ENCODE measurements at places on chromosomes 4 and X.
A peak's percentile ranks its signal among the peaks of the same experiment; 100 is the strongest.

- DNase-seq: no peak
These were observed 401.8 kb downstream of the RAPGEF2 start for GRCh38 chr4:159504684-159505083.

DNA sequence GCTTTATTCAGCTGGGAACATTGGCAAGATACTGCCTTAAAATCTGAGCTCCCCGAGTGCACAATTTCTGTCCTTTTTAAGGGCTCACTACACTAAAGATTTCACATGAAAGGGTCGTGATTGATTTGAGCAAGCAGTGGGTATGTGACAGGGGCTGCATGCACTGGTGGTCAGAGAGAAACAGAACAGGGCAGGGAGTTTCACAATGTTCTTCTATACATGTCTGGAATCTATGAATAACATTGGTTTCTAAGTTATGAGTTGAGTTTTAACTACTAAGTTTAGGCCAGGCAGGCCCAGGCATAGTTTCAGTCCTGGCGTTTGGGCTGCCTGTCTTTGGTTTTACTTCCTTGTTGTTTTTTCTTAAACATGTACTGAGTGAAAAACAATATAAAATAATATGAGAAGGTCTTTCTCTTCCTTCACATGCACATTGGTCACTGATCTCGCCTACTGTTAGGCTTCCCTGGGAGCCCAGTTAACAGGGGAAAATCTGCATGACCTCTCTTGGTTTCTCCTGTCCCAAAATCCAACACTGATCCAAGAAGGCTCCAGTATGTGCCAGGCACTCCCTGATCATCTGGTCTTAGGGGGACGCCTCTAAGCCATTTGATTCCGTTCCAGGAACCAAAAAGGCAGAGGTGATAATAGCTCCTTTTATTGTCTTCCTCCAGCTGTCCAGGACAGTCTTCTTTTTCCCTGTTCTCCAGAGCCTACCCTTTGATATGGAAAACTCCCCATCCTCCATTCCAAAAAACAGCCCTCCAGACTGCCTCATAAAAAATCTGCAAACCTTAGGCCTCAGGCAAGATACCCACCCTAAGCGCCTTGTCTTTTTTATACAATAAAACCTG, at the start of gene UGT2B17:
Gene UGT2B17, minus strand, starts transcription at position 51 of the 854 bp plus-strand sequence. CDS start 7,838 bp downstream, outside the sequence.
- no peak for DNase-seq

- no peak for DNase-seq
These were observed 113.2 kb upstream of the GIMD1 start for GRCh38 chr4:106481801-106482200.

DNA sequence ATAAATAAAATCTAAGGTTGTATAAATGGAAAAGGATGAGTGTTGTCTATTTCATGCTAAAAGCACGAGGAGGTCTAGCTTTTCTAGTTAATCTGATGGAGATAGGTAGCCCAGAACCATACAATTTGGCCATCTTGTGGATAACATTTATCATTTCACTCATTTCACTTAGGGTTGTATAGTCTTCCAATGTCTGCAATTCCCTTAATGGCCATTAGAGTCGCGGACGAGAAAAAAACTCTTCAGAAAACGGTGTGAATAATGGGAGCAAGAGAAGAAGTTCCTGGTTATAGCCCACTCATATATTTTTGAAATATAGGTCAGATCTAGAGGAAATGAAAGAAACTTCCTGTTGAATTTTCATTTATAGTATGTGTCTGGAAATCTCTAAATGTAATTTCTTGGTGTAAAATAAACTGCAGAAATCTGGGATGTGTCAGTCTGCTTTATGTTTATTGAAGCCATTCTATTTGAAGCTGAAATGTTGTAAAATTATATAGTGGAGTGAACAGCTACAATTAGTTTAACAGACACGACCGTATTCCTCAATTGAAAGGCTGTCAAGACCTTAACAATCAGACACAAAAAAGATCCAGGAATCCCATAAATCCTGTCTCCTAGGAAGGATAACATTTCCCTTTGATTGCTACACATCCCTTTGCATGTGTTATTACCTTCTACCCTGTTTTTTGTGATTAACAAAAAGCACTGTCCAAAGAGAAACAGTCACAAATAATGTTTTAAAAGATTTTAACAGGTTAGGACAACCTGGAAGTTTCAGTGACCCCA, 47.7 kb upstream of the MGST2 start:
- no peak for DNase-seq

DNA sequence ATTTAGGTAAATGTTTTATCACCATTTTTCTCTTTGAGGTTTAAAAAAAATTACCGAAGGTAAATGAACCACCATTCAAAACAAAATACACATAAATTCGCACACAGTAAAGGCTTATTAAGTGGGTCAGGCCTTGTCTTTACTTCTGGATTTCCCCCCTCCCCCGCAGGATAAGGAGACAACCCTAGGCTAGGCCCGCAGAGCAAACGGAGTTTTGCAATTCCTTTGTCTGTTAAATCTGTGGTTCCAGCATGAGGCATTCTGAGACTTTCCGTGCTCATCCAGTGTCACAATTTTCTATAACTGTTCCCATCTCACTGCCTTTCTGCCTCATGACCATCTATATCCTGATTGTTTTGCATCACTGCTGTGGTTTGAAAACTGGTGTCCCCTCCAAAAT, 307.4 kb downstream of the DCHS2 start:
- DNase-seq: no peak

DNA sequence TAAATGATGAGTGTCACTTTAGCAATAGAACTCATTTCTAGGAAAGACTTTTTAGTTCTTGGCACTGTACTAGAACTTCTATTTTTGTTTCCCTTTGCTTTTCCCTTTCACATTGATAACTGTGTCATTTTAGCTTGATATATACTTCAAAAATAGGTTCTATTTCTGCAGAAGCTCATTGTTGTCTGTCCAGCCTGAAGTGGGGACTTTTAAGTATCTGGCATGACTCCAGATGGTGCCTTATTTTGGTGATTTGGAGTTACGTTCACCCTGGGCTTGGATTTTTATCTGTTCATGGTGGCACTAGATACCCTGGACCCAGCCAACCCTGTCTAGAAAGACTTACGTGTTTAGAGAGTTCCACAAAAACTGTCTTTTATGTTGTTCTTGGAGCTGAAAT, 3.4 kb downstream of the ABHD18 start:
- DNase-seq: no peak

DNA sequence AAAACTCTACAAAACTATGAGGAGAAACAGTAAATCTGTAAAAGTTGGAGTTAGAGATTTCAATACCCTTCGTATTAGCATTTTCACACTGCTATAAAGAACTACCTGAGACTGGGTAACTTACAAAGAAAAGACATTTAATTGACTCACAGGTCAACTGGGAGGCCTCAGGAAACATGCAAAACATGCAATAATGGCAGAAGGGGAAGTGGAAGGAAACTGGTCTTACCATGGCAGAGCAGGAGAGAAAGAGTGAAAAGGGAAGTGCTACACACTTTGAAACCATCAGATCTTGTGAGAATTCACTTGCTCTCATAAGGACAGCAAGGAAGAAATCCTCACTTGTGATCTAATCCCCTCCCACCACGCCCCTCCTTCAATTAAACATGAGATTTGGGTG, 949.9 kb downstream of the TECRL start:
- DNase-seq: no peak

DNA sequence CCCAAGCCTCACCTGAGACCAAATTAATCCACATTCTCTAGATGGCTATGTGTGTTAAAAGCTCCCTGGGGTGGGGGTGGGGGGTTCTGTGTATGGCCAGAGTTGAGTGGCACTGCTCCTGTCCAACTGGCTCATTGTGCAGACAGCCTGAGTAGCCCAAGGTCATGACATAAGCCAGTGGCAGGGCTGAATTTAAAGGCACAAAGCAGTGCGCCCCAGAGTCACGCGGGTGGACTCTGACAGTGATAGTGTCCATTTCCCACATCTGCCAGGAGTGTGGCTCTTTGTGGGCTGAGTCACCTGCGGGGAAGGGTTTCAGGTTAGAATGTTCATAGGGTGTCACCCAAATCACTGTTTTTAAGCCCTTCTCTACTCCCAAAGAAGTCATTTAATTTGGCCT, 45.4 kb downstream of the SCD5 start:
- DNase-seq: no peak

DNA sequence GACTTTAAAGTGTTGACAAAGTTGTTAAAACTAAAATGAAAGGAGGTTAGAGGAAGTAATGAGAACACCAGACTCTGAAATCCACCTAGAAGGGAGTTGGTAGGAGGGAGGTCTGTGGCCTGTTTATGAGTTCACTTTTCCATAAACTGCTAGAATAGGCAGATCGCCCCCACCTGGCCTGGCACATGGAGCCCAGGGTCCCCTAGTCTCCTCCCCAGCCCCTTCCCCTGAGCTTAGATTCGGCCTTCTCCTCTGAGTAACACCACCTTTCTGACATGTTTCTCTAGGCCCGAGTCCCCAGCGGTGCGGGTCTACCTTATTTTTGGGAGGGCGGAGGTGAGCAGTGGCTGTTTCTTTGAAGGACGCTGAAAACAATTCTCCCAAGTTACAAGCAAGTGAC, 54.5 kb upstream of the FAT1 start:
- no peak for DNase-seq

DNA sequence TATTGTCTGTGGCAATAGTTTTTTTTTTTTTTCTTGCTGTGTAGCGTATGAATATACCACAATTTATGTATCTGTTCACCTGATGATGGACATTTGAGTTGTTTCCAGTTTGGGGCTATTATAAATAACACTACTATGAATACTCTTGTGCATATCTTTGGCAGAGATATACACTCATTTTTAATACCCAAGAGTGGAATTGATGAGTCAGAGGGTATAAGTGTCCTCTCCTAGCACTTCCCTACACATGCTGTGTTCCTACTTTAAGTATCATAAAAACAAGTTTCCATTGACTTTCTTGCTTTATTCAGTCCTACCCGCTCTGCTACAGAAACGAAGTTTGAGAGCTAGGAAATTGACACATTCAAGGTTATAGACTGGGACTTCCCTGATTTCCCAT, 39.8 kb downstream of the XIAP start:
- no peak for DNase-seq

DNA sequence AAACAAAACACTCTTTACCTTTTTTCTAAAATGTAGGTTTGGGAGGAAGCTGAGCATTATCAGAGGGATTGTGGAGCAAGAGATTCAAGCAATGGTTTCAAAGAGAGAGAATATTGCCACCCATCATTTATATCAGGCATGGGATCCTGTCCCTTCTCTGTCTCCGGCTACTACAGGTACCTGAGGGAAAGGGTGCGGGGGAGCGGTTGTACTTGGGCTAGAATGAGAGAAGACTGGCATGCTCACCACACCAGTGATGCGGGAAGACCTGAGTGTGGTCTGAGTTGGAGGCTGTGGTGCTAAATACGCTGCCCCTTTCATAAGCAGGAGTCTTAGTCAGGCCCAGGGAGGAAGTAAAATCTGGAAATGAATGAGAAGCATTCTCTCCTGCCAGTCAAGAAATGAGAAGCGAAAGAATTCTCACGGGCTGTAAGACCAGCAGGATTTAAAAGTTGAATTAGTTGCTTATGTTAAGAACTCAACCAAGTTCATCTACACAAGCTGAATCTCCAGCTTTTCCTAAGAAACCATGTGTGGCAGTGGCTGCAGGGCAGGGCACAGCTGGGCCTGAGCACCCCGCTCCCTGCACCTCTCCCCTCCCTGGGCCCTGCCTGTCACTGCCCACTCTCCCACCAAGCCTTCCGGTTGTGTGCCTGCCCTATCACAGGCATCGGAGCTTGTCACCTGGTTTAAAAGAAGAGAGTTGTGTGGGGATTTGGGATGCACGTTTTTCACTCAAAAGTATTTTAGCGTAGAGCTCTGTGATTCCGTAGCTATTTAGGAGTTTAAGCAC, 24.8 kb upstream of the MSANTD1 start:
- DNase-seq: peak; percentile 14

DNA sequence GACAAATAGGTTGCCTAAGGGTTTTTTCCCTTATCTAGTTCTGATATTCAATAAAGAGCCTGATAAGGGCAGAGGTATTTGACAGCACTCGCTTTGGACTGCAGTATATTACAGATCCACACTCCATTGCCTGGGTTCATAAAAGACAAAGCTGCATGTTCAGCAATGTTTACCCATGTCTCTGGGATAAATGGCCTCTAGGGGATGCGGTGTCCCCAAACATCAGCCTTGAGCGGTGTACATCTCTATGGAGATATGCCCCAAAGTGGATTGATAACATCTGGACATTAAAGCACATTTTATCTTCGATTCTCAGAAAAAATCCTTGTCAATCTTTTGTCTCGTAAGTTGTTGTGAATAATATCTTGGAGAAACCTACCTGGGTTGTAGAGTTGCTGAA, 660.8 kb upstream of the AADAT start:
- no peak for DNase-seq

- no peak for DNase-seq
These were observed 208.8 kb upstream of the VEGFC start for GRCh38 chr4:177001271-177002175.

DNA sequence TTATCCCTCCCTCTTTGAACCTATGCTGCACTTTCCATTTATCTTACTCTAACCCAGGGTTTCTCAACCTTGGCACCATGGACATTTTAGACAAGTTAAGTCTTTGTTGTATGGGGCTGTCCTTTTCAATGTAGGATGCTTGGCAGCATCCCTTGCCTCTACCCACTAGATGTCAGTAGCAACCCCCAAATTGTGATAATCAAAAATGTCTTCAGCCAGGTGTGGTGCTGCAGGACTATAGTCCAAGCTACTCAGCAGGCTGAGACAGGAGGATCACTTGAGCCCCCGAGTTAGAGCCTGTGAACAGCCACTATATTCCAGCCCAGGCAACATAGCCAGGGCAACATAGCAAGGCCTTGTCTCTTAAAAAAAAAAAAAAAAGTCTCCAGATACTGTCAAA, 7.0 kb downstream of the LRCH2 start:
- DNase-seq: no peak

- DNase-seq: no peak
These were observed 5.2 kb upstream of the NUP54 start for GRCh38 chr4:76153356-76153755.

- no peak for DNase-seq
These were observed 212.2 kb upstream of the GPRIN3 start for GRCh38 chr4:89519771-89520320.

- no peak for DNase-seq
These were observed 47.3 kb downstream of the SLIT2 start for GRCh38 chr4:20298986-20299385.

- DNase-seq: no peak
These were observed 287.8 kb downstream of the RAPGEF2 start for GRCh38 chr4:159390648-159391047.

- no peak for DNase-seq
These were observed 7.8 kb downstream of the TIFA start for GRCh38 chr4:112277705-112278448.

DNA sequence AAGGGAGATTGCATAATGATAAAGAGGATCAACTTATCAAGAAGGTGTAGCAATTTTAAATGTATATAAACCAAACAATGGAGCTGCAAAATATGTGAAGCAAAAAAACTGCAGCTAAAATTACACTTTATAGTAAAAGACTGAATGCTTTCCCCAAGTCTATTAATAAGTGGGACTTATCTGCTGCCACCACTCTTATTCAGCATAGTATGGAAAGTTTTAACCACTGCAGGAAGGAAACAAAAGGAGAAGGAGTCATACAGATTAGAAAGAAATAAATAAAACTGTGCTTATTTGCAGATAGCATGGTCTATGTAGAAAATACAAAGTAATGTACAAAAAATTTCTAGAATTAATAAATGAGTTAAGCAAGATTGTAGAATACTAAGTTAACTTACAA, 94.1 kb upstream of the GK2 start:
- no peak for DNase-seq

All from left ventricle myocardium superior (tissue), 1 donor.